ENCODE measurements at places on chromosomes 2 and 18. TPM values are rescaled to one million over a fixed set of nuclear protein-coding genes. Genes with fewer than 3 reads are reported as not detected.

- DNase-seq = no peak
Observed at GRCh38 chr2:234116010-234116409, 65.5 kb downstream of the SPP2 start.

The MAP2 gene
- 6.6 TPM for total RNA-seq

The CD8A gene
- 4.4 TPM for total RNA-seq

DNA sequence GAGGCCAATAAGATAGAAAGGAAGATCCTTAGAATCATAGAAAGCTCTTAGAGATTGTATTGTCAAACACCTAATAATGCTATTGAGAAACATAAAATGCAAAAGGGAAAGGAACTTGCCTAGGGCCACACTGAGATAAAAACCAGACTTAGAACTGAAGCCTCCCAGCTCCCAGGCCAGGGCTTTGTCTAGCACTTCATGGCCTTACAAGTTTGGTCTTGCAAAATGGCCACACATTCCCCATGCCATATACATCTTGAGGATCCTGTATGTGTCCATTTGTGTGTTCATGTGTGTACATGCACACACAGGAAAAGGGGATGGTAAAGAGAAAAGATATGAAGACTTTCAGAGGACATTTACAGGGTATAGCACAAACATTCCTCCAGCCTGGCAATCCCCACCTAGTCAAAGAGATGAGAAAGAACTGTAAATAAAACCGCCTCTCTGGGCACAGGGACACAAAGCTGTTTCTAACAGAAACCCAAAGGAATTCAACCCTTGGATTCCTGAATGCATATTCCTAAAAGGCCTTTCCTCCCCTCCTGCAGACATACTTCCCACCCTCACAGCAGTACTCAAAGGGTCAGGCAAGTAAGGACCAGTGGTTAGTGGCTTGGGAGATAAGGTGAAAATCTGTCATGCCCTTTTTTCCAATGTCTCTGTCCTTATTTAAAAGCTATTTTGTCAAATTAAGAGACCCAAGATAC is 99.7 kb upstream of the KLHL29 start:
- no peak for DNase-seq

The LIMS3 gene
- 3.0 TPM for total RNA-seq

DNA sequence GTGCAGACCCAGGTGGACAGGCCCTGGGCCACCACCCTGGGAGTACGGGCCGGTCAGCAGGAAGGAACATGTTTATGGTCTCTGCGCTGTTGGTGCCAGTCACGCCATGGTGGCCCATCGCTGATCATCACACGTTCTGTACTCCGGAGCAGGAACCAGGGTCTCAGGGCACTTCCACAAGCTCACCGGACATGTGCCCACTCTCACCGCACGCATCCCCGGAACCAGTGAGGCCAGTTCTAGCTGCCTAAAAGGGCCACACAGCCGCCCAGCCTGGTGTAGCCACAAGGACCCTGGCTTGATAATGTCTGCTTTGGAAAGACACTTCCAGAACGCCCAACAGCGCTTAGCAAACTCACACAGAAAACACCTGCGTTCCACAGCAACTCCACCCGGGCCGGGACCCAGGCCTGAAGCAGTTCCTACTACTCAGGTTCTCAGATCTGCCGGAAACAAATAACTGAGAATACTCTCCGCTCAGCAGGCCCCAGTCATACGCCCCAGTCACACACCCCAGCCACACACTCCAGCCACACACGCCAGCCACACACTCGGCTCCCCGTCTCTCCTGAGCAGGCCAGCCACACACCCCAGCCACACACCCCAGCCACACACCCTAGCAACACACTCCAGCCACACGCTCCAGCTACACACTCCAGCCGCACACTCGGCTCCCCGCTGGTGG is 123.3 kb downstream of the HDAC4 start:
- DNase-seq = no peak
